ENCODE measurements at places on chromosomes 7 and 10.

DNA sequence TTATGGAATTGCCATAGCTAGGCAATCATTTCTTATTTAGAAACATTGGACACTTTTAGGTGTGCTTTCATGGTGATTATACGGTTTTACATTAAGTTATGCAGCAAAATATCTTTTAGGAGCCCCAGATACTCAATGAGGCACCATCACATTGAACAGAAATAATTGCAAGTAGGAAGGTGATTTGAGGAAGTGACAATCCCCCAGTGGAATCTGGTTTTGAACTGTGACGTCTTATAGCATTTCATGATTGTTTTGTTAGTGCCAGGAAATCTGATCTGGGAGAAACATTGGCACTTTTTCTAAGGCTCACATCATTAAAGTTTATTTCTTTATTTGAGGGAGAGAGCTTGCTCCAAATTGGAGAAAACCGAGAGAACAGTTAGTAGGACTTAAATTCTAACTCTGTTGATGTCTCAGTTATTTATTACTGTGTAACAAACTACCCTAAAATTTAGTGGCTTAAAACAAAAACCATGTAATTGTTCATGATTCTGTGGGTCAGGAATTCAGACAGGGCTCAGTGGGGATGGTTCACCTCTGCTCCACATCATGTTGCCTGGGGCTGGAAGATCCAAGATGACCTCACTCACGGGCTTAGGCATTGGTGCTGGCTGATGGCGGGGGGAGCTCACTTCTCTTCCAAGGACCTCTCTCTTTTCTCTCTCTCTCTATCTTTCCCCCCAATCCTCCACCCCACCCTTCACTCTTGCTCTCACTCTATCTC lies 78.2 kb upstream of the STEAP1B start:
- DNase-seq, result no peak

DNA sequence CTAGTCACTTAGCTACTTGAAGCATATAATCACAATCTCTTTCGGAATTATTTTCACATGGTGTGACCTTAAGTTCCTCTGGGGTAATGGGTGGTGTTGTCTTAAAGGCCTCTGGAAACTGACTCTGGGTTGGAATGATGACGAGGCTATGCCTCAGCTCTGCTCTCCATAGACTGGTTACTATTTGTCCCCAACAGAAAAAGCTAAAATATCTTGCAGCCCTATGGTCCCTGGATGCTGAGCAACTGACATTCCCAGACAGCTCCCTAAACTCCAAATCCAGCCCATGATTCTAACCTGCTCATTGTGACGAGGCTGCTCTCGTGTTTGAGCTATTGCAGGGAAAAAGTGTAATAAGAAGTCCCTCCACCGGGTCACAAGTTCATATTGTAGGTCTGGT lies 51.6 kb downstream of the HBP1 start:
- no peak for DNase-seq

DNA sequence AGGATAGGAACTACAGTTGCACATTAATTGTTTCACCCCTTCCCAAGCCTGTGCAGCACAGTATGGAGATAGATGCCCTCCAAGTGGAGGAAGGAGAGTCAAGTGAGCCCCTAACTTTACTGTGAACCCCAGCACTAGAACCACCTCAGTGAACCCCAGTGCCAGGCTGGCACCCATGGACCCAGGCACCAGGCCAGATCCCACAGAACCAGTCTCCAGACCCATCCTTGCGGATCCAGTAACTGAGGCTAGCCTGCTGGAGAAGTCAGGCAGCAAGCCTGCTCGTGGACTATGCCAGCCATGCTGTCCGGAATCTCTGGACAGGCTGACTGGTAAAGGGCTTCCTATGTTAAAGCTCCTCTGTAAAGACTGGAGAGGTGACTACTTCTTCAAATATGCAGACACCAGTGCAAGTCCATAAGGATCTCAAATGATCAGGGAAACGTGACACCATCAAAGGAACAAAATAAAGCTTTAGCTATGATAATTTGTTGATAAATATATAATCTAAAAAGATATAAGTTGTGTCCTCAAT lies 27.7 kb downstream of the SHOC2 start:
- DNase-seq, result no peak

DNA sequence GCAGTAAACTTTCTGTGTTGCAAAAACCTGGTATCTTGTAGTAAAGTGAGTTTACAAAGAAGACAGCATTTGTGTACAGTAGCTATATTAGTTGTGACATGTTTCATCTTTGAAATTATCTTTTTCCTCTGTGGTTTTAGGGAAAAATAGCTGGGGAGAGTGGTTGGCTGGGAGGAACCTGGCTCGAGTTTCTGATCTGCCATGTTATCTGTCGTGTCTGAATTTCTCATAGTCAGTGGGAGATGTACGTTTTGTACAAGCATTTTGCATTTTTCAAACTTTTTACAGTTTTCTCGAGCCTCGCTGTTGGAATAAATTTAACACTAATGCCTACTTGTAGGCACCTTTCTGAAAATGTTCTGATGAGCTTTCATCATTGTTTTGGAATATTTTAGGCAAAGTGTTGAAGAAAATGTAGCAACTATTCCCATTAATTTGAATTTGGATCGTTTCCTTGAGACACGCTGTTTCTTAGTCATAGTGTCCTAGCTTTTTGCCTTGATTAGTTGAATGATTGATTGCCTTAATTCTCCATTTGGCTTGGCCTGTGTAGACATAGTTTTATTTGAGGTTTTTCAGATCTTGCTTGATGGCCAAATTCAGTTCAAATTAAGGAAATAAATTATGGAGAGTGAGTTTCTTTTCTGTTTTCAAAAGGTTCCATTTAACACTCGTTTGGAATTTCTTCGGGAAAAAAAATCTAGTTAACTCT lies 65.1 kb downstream of the CAMK1D start:
- DNase-seq, result no peak
